NCI-H187 treated with DMSO at 0.1 percent for 48 hours (cell line): ENCODE measurements at places on chromosomes 2 and 18.

DNA sequence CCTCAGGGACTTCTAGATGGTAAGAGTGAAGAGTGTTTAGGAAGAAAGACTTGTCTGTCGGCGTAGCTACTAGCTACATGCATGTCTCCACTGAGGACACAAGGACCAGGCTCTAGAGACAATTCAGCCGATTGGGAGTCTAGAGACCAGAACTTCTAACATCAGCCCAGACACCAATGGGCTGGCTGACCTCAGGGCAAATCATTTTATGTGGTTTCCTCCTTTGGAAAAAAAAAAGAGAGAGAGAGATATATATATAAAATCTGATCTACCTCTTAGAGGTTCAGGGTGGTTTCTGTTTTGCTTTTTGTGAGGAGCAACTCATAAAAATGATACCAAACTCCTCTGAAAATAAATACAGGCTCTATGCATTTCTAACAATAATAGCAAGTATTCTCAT is 212.8 kb downstream of the BCL2 start:
- DNase-seq: no peak

GRCh38 chr18:396251-396555 is 104.3 kb downstream of the COLEC12 start:
- no peak for DNase-seq

DNA sequence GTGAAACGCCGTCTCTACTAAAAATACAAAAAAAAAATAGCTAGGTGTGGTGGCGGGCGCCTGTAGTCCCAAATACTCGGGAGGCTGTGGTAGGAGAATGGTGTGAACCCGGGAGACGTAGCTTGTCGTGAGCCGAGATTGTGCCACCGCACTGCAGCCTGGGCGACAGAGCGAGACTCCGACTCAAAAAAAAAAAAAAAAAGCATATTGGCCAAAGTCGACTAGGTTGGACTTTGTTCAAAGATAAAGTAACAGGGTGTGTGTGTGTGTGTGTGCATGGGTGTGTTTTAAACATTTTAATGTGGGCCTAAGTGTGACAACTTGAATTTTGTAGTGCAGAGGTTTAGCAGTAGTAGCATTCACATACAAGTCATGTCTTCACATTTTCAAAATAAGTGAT is 11.7 kb downstream of the GEMIN6 start:
- no peak for DNase-seq

- no peak for DNase-seq
These were observed 9.3 kb upstream of the MGAT5 start for GRCh38 chr2:134244587-134244986.

DNA sequence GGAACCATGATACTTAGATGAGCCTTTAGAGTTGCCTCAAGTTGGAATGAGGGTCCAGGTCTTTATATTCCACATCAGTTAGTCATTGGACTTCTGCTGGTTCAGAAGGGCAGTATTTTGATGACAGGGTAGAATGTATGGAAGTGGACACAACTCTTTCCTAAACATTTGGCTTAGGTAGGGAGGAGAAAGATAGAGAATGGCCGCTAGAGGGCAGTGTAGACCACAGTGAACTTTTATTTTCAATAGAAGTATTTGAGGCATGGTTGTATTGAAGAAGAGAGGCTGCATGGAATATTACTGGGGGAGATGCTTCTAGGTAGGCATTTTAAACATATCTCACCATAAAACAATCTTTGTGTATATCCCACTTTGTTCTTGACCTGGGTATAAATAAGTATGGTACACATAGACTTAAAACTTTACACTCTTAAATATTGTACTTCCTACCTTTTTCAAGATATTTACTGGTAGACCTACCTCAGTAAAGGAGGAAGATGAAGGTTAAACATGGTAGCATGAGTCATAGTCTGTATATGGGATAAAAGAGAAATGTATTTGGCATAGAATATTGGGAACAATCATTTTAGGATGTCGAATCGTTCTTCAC is 497.6 kb upstream of the FAM98A start:
- DNase-seq: no peak

DNA sequence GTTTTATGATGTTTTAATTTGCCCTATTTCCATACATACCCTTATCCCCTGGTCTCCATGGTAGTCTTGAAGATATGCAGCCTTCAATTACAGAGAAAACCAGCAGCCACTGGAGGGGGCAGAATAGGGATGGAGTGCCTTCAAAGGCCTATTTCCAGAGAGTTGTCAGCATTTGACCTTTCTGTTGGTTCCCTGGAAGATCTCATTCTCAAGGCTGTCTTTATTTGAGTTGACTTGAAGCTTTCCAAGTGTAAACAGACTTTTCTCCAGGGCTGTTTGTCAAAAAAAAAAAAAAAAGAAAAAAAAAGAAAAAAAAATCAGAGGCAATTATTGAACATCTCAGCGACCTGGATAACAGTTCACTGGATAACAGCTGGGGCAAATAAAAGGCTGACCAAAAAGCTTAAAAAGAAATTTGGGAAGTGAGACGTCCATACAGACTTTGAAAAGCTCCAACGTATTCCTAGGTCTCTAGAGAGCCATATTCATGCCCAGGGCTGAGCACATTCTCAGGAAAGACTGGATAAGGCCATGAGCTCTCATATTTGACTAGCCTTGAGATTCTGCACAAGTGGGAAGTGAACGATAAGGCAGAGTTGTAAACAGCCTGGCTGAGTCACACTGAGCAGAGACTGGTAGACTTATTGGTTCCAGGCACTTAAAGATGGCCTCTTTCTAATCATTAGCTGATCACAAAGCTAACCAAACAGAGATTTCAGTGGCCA is 126.6 kb downstream of the VAPA start:
- no peak for DNase-seq

GRCh38 chr18:50559752-50560680 is at the start of gene MAPK4:
Gene MAPK4 (plus strand): TSS chr18:50560087. CDS start chr18:50663959, 103,872 bp downstream.
- DNase-seq: no peak
